GOT3 (cell line): ENCODE measurements at places on chromosomes 12 and 14.

- no peak for DNase-seq
These were observed 96.8 kb upstream of the DACT1 start for GRCh38 chr14:58540749-58541632.

- no peak for DNase-seq
These were observed 5.7 kb upstream of the JDP2 start for GRCh38 chr14:75422169-75422568.

- DNase-seq = no peak
These were observed 54.2 kb downstream of the LGMN start for GRCh38 chr14:92693998-92694795.

DNA sequence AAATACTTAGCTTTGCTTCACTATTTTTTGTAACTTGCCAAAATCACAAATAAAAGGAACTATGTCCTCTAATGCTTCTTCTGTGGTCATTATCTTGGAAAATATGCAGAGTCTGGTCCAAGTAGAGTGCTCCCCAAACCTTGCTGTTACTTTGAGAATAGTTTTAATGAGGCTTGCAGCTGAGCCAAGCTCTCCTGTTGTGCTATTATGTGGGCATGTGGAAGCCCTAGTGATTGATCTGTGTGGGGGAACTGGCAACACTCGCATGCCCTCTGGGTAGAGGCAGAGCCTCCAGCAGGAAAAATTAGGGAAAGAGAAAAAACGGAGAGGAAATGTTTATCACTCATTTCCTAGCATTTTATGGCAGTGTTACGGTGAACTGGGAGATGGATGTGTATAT, 473.1 kb downstream of the EGLN3 start:
- no peak for DNase-seq

- DNase-seq = no peak
These were observed 4.0 kb downstream of the CPSF6 start for GRCh38 chr12:69243099-69244084.

GRCh38 chr14:72605921-72606220, 288.0 kb downstream of the DPF3 start:
- DNase-seq = no peak

GRCh38 chr14:103225476-103225875, 102.2 kb downstream of the TNFAIP2 start:
- no peak for DNase-seq

- no peak for DNase-seq
These were observed 19.3 kb downstream of the SLC25A3 start for GRCh38 chr12:98612696-98613334.

DNA sequence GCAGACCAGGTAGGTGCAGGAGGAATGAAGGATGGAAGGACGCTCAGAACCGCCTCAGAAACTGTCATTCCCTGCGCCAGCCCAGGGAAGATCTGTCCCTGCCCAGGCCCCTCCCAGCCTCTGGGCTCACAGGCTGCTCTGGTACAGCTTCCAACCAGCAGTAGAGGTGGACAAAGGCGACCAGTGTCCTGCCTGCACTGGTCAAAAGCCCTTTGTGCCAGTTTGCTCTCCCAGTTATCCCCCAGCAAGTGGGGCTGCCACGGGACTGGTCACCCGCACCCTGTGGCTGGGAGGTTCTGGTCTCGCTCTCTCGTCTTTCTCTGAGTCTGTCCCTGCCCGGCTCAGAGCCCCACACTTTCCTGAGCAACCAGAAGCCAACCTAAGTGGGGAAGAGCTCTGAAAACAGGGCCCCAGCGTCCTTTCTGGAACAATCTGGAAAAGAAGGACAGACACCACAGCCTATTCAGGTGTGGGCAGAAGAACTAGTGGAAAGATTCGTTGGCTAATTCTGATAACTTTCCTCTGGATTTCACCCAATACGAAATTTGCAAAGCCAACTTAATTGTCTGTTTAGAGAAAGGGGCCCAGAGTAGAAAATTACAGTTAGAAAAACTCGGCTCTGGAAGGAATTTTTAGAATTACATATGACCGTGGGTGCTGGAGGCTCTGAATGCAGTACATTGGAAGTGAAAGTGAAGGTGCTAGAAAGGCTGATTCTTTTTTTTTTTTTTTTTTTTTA, 21.7 kb downstream of the SNRNP35 start:
- DNase-seq = no peak

DNA sequence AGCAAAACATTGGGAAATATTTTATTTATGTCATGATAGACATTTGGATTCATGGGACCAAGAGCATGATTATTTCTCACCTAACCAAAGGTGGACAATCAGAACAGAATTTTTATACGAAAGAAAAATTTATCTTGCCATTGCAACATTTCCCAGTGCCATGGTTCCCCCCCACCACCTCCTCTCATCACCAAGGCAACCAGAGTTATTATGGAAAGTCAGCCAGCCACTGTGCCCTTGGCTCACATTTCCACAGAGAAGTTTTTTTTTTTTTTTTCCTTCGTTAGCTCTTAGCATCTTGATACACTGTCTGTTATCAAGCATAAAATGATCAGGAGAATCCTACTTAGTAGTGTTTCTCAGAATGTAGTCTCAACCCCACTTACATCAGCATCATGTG, 176.4 kb upstream of the TMTC1 start:
- DNase-seq = no peak

GRCh38 chr12:131597333-131597732, 113.6 kb upstream of the SFSWAP start:
- no peak for DNase-seq

DNA sequence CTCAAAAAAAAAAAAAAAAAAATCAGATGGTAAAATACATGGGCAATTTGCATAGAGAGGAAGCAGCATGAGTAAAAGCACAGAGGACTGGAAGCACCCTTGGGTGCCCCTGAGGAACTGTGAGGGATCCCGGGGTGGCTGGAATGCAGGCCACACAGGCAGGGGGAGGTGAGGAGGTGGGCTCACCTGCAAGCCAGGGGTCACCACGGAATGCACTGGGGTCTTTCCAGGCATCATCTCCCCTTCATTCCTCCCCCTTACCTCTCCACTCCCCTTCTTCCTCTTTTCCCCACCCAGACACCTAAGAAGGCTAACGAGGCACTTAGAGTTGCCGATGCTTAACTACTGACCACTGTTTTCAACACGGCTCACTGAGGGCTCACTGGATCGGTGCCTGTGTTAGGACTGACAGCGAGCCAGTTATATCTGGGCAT, 14.4 kb upstream of the HIP1R start:
- DNase-seq = no peak

DNA sequence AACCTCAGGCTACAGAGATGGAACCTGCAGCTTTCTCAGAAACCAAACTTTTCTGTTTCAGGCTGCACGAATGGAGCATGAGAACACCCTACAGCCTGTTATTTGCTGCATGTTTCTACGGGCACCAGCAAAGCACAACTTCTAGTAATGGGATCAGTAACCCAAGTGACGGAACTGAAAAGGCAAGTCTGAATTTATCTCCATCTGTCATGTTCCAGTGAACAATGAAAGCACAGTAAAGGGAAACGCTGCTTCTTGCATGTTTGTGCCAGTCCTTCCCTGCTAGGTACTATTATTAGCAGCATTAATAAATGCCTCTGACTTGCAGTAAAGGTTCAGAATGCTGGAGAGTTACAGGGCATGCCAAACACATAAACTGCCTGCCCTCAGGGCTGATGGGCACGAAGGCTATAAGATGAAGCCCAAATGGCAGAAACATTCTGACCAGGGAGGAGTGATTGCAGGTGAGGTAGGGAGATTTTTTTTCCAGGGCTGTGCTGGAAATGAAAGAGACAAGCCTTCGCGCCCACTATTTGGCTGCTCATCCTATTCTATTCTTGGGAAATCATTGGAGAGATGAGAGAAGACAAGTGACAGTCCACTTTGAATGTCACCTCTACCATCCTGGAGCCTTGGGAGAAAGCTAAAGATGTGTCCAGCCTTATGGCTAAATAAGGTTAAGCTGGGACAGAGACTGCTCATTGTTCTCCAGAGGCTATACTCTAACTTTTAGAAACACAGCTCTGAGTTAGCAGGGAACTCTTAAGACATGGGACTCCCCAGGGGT, 100.4 kb upstream of the PLXNC1 start:
- DNase-seq = no peak

DNA sequence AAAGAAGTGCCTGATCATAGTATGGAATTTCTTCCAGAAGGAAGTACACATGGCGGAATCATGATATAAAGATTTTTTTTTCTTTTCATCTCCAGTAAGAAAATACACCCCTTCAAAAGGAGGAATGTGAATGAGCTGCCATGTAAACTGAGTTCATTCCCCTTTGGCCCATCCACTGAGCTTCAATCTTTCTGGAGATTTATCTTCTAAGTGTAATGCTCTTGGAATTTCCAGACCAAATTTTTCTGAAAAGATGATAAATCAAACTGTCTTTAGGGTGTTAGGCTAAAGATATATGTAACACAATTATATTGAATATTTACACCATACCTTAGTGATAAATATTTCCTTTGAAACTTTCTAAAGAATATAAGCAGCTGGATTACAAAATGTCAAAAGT, 5.2 kb downstream of the DCN start:
- no peak for DNase-seq

DNA sequence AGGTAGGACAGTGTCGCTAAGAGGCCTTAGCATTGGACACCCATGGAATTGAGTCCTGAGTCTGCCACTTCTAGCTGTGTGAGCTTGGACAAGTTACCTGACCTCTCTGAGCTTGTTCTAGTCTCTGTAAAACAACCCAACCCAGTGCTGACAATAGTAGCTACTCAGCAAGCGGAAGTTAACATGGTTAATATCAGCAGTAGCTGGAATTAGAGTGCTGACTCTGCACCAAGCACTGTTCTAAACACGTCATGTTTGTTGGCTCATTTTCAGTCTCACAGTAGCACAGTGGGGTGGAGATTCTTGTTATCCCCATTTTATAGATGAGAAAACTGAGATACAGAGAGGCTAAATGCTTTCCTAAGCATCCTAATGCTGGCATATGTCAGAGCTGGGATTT, 47.5 kb upstream of the RIN3 start:
- DNase-seq = no peak

DNA sequence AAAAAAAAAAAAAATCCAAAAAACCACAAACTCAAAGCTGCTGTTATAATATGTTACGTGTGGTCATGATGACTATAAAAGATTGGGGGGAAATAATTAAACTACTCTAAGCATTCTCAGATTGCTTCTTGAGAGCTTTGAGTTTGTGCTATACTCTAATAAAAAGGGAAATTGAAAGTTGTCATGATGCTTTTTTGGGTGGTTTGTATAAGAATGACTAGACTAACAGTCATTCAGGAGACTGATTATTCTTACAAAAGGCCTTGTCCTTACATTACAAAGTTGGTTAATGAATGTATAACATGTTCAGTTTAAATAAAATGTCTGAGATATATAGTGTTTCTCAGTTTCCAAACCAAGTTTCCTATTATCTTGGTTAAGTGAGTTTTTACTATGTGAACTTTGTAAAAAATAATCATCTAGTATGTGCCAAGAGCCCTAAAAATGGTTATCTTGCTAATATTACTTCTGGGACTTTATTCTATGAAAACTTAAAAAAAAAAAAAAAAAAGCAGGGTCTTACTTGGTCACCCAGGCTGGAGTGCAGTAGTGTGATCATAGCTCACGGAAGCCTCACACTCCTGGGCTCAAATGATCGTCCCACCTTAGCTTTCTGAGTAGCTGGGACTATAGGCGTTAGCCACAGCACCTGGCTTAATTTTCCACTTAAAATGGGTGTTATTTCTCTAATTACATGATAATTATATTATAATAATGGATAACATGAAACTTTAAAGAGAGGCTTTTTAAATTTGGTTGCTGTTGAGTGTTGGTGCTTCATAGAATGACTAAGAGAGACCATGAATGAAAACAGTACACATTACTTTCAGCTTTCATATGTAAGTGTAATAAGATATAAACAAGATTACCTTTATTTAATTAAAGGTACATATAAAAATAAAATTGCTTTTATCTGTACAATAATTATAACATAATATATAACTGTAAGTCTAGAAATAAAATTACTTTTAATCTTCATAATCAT, 459.6 kb upstream of the RGS6 start:
- DNase-seq = no peak

DNA sequence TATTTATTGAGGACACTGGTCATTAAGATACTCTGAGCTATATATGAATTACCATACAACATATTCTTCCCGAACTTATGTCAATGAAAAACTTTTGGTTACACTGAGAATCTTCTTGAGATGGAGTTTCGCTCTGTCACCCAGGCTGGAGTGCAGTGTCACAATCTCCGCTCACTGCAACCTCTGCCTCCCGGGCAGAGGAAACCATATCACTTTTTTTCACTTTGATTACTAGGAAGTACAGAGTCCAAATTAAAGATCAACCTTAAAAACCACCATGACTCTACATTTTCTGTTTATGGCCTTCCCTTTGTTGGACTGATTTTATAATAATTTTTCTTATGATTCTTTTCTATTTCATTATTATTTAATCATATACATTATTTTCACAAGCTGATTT, 336.5 kb downstream of the FSCB start:
- DNase-seq = no peak

GRCh38 chr14:75430526-75430925, 2.7 kb downstream of the JDP2 start:
- DNase-seq = no peak

GRCh38 chr14:62689733-62690132, 355.5 kb downstream of the KCNH5 start:
- DNase-seq = no peak
